ENCODE measurements at places on chromosomes 16 and 17.
A peak's percentile ranks its signal among the peaks of the same experiment; 100 is the strongest.

DNA sequence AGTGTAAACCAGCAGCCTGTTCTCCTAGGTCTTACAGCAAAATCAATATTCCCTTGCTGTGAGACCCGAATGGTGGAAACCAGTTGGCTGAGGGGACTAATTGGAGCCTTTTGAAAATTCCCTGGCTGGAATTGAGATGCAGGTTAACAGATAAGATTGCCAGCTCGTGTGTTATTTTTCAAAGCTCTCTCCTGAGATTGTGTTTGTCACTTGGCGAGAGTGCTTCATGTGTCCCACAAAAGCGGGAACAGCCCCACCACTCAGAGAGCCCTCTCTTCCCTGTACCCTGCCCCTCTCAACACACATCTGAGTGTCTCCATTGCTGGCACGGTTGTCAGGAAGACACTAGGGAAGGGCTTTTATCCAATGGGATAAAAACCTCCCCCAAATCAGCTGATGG is 356.1 kb downstream of the CPPED1 start:
- no peak for DNase-seq

DNA sequence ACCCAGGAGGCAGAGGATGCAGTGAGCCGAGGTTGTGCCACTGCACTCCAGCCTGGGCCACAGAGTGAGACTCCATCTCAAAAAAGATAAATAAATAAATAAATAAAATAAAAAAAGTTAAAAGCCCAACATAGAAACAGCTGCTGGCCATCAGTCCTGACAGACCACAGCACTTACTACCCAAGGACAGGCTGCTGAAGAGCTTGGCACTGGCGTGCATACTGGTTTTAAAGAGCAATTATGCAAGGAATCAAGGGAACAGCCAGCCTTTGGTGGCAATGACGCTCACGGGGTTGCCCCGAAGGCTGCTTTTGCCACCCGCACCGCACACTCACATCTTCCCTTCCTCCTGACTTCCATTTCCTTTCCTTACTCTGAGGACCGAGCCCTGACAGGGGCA is 4.2 kb downstream of the PLD6 start:
- DNase-seq: no peak

DNA sequence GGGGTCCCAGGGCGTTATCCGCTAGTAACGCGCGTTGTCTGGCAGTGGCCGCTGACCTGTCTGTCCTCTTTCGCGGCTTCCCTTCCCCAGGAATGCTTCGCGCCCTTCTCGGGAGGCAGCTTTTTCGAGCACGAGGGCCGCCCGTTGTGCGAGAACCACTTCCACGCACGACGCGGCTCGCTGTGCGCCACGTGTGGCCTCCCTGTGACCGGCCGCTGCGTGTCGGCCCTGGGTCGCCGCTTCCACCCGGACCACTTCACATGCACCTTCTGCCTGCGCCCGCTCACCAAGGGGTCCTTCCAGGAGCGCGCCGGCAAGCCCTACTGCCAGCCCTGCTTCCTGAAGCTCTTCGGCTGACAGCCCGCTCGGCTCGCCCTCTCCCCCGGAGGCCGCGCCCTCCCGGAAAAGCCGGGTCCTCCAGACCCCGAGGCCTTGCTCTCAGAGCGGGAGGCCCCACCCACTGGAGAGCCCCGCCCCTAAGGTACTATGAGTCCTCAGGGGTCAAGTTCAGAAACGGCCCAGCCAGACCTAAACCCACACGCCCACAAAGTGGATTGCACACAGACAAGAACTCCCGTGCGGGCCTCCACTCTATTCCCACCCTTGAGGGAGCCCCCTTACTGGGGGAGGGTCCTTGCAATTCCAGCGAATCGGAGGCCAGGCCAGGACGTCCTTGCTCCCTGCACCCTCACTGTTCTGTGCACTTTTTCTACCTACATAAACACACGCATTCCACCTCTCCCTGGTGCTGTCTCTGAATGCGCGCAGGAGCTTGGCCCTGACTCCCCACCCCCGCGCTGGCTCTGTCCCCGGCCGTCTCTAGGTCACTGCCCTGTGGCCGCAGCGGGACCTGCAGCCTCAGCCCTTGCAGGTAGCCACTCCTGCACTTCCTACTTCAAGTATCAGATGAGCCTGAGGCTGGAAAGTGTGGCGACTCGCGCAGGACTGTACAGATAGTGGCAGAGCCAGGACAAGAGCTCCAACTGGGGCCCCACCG is 5.4 kb upstream of the SLC5A2 start:
- peak; percentile 95 for DNase-seq

GRCh38 chr17:58357312-58358297 is 5.6 kb upstream of the SUPT4H1 start:
- no peak for DNase-seq

DNA sequence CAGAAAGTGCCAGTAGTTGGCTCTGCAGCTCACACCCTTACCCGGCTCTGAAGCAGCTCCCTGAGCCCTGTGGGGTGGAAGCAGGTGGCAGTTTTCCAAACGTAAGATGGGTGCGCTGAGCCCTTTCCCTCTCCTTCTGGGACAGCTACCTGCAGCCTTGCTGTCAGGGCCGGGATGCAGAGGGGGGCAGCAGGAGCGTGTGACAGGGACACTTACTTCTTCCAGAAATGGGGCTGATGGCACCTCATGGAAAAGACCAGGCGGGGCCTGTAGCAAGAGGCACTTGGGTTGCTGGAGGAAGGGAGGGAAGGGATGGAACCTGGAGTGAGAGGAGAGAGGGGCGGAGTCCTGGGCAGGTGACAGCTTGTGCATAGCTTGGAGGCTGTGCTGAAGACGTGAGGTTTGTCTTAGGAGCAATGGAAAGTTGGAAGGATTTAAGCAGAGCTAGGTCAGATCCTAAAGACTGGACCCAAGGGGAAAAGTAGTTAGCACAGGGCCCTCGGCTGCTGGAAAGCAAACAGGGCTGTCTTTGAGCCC is 216.8 kb upstream of the RPL38 start:
- no peak for DNase-seq

GRCh38 chr16:57283959-57284208 is 588 bp downstream of the PLLP start:
- DNase-seq: no peak

GRCh38 chr16:13997526-13997925 is 73.6 kb upstream of the MRTFB start:
- no peak for DNase-seq

- peak; percentile 47 for DNase-seq
Observed at GRCh38 chr17:37743875-37744632, 805 bp downstream of the HNF1B start.

GRCh38 chr17:8289103-8289397 is 580 bp downstream of the RANGRF start:
- DNase-seq: no peak

DNA sequence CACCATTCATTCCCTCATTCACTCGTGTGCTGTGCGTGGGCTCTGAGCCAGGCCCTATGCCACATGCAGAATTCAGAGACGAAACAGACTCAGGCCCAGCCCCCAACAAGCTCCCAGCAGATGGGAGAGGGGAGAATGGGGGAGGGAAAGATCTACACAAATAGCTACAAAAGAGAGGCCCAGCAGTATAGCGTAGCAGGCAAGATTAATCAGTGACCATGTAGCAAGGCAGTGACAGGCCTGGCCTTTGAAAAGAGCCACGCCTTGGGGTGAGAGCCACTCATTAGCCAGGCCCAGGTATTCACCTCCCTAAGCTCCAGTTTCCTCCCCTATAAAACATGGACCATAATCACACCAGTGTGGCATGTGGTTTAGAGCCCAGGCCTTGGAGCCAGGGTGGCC is 16.4 kb upstream of the KRT19 start:
- no peak for DNase-seq

- no peak for DNase-seq
Observed at GRCh38 chr17:40529991-40530390, 28.6 kb upstream of the TNS4 start.

- no peak for DNase-seq
Observed at GRCh38 chr17:18225642-18226283, 328 bp downstream of the LLGL1 start.

GRCh38 chr16:31464781-31465260 is 5.5 kb downstream of the ARMC5 start:
- no peak for DNase-seq

DNA sequence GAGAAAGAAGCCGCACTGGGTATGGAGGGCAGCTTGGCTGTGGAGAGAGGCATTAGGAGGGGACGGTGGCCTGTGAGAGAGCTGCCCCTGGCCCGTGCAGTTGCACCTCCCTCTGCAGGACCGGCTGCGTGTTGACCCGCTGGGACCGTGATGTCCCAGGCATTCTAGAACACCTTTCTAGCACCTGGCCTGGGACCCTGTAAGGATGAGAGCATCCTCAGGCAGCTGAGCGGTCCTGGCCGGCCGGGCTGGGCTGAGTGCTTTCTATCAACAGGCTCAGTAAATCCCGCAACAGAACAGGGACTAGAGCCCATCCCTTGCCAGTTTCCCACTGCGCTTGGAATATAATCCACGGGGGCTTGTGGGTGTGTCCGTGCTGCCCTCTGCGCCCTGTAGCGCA is 14.7 kb downstream of the TBC1D24 start:
- DNase-seq: no peak

DNA sequence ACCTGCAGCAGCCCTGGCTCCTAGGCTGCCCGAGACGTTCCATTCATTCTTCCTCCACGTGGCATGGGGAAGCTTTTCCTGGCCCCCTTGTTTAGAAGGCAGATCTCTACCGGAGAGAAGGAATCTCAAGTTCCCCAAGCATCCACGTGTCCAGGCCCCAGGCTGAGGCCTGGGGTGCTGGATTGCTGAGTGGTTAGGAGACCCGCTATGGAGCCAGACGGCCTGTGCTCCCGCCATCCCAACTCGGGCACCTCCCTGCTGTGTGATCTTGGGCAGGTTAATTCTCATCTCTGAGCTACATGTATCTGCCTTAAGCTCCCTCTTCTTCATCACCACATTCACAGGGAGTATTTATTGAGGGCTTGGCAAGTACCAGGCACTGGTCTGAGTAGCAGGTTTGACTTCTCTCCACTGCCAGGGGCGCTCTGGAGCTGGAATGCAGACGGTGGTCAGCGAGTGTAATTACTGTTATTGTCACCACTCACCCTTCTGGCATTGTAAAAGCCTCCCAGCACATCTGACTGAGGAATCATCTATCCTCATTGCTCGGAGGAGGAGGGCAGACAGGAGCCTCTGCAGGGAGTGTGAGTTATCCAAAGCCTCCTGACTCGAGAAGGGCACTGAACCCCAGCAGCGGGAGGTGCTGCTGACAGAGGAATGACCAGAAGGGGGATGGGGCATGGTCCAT is 1.1 kb upstream of the ADGRG1 start:
- DNase-seq: no peak

- no peak for DNase-seq
Observed at GRCh38 chr17:29546830-29547229, 20.0 kb downstream of the ABHD15 start.

DNA sequence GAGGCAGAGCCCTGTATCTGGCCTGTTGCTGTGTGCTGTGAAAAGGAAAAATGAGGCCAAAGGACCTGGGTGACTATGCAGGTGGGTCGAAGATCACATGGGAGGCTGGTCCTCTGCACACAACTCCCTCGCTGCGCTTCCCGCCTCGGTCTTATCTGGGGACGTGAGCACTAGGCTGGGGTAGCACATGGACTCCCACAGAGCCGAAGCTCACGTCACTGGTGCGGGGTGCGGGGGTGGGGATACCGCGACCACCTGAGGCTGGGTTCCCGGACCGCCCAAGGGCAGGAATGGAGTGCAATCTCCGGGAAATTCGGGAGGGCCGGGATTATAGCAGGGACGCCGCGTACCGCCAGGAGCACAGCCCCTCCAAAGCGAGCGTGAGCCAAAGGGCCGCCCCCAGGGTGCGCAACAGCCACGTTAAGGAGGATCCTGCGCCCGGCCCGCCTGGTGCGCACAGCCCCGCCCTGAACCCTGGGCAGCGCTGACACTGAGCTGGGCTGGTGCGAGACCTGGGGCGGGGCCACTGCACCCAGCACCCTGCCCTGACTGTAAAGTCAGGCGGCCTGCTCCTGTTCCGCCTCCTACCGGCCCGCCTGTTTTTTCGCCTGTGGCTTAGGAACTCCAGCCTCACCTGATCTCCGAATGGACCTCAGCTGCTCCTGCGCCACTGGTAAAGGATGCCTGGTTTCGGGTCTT is 4.8 kb downstream of the MT1A start:
- peak; percentile 77 for DNase-seq

- DNase-seq: no peak
Observed at GRCh38 chr17:82961366-82962162, 117.8 kb upstream of the METRNL start.

GRCh38 chr16:4802659-4803287 is 340 bp upstream of the ROGDI start:
- peak; percentile 94 for DNase-seq

DNA sequence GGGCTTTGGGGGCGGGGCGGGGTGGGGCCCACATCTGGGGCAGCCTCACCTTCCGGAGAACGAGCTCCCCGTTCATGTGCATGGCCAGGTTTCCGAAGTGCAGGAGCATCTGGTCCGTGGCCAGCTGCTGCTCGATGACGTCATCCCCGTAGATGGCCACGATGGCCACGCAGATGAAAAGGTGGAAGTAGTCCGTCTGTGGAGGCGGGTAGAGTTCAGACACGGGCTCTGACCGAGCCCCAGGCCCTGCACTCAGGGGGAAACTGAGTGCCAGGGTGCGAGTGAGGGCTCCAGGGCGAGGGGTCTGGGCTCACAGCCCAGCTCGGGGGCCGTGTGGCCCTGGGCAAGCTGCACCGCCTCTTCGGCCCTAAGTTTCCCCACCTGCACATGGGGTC is 93.7 kb downstream of the TBC1D16 start:
- no peak for DNase-seq

- DNase-seq: no peak
Observed at GRCh38 chr17:8898126-8898525, 30.7 kb upstream of the PIK3R6 start.

DNA sequence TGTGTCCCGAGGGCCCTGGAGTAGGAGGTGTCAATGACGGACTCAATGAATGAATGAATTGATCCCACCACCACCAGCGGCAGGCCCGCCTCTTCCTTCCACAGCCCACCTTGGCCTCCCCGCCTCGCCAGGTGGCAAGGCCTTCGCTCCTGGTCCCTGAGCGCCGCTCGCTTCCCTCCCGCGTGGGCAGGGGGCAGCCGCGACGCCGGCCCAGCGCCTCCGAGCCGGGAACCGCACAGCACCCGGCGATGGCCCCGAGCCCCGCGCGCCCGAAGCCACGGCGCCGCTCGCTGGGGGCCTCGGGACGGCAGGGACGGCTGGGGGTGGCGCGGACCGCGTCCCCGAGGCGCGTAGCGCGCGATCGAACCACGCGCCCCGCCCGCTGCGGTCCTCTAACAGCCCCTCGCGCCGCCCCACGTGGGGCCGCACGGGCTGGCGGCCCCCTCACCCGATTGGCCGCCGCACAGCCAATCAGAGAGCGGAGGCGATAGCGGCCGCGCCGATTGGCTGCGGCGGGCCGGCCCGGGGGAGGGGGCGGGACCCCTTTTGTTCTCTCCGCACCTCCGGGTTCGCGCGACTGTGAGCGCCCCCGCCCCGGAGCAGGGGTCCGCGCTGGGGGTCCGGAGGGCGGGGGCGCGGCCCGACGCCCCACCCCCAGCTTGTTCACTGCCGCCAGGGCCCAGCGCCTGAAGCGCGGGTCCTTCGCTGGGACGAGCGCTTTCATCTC is 31.4 kb downstream of the ACTG1 start:
- DNase-seq: peak; percentile 95

DNA sequence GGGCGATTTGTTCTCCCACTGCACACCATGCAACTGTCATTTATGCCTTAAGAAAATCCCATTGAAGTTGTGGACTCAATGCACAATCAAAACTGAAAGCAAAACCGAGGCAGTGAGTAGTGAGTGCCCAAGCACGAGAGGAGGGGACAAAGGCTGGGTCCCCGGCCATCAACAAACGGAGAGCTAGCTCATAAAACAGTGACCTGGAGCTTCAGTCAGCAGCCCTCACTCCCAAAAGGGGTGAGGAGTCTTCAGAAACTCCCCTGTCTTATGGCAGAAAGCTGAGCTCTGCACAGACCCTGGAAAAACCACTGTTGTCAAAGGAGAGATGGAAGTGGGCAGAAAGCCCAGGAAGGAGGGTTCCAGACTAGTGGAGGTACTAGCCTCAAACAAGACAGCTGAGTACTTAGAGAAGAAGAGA is 96.9 kb downstream of the ADCY9 start:
- DNase-seq: no peak
